Fibroblast of the aortic adventitia (primary cell): ENCODE measurements at places on chromosomes 5 and 9. TPM values are rescaled to one million over a fixed set of nuclear protein-coding genes. Genes with fewer than 3 reads are reported as not detected.

- no peak for DNase-seq
Observed at GRCh38 chr5:68172314-68172713, 43.2 kb upstream of the PIK3R1 start.

DNA sequence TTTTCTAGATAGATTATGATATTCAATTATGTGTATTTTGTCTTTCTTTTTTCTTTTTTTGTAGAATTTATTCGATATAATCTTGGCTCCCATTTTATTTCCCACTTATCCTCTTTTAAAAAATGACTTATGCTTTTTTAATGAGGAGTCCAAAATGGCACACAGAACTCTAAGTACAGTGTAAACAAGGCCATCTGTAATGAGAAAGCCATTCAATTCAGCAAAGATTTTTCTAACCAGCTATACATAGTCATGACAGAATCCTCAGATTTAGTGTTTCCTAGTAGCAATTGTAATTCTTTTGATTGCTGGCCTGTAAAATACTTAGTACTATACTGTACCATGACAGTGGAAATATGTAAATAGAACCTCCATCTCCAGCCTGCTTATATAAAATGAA, 651.4 kb downstream of the RAB3C start:
- no peak for DNase-seq

Gene SEMA4D
- 0.36 TPM in 1 of 2 replicates, not detected in the other for total RNA-seq

GRCh38 chr5:157651623-157652376, 438 bp downstream of the SOX30 start:
- DNase-seq: no peak

DNA sequence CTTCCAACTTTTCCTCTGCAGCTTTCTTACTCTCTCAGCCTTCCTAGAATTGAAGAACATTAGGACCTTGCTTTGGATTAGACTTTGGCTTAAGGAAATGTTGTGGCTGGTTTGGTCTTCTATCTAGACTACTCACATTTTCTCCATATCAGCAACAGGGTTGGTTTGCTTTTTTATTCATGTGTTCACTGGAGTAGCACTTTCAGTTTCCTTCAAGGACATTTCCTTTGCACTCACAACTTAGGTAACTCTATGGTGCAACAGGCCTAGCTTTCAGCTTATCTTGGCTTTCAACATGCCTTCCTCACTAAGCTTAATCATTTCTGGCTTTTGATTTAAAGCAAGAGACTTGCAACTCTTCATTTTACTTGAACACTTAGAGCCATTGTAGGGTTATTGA, 153.1 kb downstream of the CCDC192 start:
- DNase-seq: peak; percentile 76

GRCh38 chr5:92567831-92568450, 1013.1 kb downstream of the NR2F1-AS1 start:
- no peak for DNase-seq

Gene SPINK1
- total RNA-seq: not detected in 2 replicates

Gene HK3
- total RNA-seq: not detected in 2 replicates

DNA sequence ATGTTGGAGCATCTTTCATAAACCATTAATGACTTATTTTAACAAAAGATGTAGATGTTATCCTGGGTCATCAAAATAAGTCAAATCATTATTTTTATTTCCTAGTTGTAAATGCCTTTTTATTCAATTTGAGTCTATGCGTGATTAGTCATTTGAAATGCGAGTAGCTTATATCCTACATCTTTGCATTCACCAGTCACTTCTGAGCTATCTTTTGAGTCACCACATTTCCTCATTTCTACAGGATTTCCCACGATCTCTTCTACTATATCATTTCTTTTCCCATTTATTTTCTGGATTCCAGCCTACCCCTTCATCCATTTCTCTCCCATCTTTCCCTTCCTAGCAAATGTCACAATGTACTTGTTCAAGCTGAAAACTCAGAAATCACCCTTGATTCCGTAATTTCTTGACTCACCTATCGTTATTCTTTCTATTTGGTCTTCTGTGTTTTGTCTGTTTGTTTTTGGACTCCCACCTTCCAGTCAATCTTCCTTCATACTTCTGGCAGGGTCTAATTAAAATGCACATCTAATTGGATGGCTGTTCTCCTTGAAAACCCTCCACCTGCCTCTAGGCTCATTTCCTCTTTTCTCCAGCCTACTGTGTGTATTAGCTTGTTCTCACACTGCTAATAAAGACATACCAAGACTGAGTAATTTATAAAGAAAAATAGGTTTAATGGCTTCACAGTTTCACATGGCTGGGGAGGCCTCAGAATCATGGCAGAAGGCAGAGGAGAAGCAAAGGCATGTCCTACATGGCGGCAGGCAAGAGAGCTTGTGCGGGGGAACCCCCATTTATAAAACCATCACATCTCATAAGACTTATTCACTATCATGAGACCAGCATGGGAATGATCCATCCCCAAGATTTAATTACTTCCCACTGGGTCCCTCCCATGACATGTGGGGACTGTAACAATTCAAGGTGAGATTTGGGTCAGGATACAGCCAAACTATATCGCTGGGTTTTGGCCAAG, 112.4 kb downstream of the MEF2C start:
- peak; percentile 58 for DNase-seq

GRCh38 chr9:13213337-13213736, 66.2 kb downstream of the MPDZ start:
- peak; percentile 68 for DNase-seq

DNA sequence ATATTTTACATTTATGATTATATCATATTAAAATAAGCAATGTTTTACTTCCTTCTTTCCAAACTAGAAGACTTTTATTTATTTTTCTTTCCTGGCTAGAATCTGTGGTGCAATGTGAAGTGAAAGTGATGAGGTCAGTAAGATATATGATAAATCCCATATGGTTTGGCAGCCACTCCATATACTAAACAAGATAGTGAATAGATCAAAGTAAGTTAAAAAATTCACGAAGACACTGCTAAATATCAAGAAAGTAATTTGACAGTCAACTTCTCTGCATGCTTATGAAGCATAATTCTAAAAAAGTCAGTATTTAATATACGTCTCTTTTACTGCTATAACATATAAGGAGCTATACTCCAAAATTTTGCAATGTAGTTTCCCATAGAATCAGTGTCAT, 972.8 kb downstream of the DTWD2 start:
- no peak for DNase-seq

DNA sequence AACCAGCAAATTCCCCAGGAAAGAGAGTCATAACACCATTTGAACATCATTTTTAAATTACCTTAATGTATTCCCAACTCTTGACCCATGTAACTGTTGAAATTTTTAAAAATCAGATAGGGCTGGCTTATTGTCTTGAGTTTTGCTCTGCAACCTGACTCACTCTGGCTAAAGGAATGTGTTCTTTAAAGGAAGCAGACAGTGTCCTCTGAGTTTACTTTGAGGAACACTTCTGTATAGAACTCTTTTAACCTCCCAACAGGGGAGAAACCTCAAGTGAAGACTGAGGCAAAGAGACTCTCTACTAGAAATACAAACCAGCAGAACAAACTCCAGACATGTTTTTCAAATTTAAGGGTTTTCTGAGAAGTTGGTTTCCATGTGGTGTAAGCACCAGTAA, 248.9 kb downstream of the CWC27 start:
- DNase-seq: peak; percentile 58

DNA sequence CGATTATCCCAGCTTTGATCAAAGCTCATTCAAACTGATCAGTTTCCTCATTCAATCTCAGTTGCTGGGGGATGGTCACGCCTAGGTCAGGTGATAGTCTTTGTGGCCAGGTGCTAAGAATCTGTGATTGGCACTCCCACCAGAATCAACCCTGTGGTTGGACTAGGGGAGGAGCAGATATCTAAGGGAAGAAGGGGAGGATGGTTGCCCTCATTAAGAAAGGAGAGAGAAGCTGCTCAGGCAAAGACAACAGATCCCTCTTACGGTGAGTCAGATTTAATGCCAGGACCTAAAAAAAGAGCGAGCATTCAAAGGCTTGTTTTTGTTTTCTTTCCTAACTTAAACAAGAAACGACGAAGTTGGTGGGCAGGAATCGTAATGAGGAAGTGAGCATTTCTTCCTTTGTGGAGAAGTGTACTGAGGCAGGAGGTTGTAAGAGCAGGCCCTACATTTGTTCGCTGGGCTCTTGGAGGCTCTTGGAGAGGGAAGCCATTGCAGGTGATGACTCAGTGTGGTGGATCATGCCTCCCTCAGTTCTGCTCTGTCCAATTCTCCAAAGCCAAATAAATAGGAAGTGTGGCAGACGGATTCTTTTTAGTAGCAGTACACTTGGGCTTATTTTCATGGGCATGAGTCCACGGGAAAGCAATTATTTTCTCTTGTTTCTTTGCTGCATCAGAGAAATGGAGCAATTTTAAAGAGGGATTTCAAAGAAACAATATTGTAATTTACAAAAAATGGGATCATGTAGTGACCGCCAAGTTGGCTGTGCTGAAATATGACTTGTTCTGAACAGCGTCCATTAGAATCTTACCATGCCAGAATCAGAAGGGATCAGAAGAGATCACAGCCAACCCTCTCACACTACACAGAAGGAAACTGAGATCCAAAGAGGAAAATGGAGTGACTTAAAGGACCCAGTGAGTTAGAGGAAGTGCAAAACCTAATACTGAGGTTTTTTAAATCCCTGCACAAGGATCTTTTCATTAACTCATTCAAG, 18.7 kb upstream of the TGFBR1 start:
- peak; percentile 75 for DNase-seq

- peak; percentile 63 for DNase-seq
Observed at GRCh38 chr9:126806336-126806735, 1.5 kb downstream of the ZBTB43 start.

- DNase-seq: no peak
Observed at GRCh38 chr5:170520372-170520771, 16.6 kb downstream of the KCNIP1 start.

Gene SMIM23
- not detected in 2 replicates for total RNA-seq

- DNase-seq: no peak
Observed at GRCh38 chr9:105047742-105048041, 119.7 kb upstream of the ABCA1 start.

GRCh38 chr9:135252980-135253304, 165.5 kb downstream of the OLFM1 start:
- no peak for DNase-seq

DNA sequence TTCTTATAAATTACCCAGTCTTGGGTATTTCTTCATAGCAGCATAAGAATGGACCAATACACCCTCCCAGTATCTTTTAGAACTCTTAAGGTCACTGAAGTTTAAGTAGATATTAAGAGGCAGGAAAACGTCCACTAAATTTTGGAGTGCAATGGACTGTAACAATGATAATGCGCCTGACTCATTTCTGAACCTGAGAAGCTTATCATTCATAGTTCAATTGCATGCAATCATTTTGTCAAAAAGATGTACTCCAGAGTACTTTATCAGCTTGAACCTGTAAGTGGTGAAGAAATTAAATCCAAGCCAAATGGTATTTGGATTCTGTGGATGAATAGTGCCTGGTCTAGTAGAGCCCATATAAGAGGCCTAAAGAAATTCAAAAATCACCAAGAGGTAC, 196.5 kb upstream of the CDH9 start:
- peak; percentile 11 for DNase-seq

Gene LCN1
- total RNA-seq: not detected in 2 replicates

DNA sequence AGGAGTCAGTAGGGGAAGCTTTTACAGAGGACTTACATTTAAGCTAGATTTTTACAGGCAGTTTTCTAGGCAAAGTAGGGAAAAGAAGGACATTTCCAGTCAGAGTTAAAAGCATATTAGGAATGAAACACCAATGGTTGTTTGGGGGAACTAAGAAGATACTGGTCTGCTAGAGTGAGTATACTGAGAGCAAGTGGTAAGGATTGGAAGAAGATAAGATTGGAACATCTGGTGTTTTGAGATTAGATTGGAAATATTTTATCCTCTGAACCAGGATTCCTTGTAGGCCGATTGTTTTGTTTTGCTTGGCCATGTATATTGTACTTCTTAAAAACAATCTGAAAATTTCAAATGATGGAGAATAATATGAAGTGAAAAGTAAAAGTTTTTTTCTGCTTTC, 7.7 kb downstream of the FBXO38 start:
- peak; percentile 41 for DNase-seq

DNA sequence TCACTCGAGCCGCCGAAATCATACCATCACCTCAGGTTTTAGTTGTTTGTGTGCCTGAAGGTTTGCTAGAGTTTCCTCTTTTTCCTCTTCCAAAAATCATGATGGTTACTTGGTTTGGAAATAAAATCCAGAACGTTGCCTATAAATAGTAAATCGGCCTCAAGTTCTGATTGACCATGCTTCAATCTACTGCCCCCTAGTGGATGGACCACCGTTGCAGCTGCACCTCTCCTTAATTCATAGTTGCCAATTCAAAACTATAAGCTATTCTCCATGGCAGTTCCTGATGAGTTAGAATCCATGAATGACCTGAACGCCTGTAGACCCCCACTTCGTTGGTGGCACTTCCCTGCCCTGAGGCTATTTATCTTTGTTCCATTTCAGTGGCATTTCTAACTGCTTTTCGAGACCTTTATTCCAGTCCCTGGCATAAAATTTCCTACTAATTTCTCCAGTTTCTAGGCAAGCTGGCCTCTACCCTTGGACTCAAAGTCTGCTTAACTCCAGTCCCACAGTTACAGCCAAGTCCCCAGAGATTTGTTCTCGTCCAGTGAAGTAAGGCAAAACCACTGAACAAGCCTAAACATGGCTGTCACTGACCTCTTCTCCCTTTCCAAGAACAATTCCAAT, 422.6 kb downstream of the EFNA5 start:
- peak; percentile 67 for DNase-seq

DNA sequence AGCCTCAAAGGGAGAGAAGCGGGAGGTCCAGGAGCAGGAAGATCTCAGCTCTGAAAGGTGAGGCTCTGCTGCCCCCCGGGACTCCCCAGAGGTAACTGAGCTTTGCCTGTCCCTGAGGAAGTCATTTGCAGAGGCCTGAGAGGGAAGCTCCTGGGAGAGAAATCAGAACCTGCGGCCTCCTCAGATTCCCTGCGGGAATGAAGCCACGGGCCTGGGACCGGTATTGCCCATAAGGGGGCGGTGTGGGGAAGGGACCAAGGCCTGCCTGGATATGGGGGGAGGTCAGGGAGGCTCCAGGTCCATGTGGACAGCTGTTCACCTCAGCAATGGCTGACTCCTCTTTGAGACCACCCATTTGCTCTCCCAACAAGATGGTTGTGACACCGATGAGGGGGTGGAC, 1.3 kb downstream of the SPATA31E1 start:
- DNase-seq: no peak

GRCh38 chr9:84456527-84456926, 116.0 kb upstream of the SLC28A3 start:
- no peak for DNase-seq

Gene FSTL4
- total RNA-seq: not detected in 2 replicates

Gene GLRA1
- not detected in 2 replicates for total RNA-seq

DNA sequence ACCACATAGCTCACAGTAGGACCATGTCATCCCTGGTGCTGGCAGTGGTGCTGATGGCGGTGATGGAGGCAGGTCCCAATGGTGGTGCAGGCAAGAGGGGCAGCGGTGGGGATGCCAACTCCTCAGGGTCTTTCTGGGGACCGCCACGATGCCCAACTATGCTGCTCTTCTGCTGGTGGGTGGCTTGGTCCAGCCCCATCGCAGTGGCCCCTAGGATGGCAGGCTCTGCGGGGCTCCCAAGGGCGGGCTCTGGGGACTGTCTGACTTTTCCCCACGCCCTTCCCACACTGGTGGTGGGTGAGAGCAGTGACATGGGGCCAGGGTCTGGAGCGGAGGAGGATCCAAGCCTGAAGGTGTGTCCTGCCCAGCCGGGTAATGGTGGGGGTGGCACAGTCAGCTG, 288.9 kb upstream of the RIOK2 start:
- no peak for DNase-seq

Gene PCDHGB1
- total RNA-seq: 3.1 and 4.2 TPM in 2 replicates

Gene NKD2
- total RNA-seq: 0.81 TPM in 1 of 2 replicates, not detected in the other
